ENCODE measurements at places on chromosomes 6 and 20. TPM values are rescaled to one million over a fixed set of nuclear protein-coding genes. Genes with fewer than 3 reads are reported as not detected.
A peak's percentile ranks its signal among the peaks of the same experiment; 100 is the strongest.

DUSP15 gene
- total RNA-seq, result 7.2 TPM

- peak; percentile 41 for DNase-seq
Measured at GRCh38 chr6:5085648-5086293, 630 bp downstream of the PPP1R3G start.

GRCh38 chr6:107698146-107698545 lies 126.0 kb downstream of the SCML4 start:
- no peak for DNase-seq

- DNase-seq, result no peak
Measured at GRCh38 chr6:38012573-38012972, 193.0 kb downstream of the ZFAND3 start.

DNA sequence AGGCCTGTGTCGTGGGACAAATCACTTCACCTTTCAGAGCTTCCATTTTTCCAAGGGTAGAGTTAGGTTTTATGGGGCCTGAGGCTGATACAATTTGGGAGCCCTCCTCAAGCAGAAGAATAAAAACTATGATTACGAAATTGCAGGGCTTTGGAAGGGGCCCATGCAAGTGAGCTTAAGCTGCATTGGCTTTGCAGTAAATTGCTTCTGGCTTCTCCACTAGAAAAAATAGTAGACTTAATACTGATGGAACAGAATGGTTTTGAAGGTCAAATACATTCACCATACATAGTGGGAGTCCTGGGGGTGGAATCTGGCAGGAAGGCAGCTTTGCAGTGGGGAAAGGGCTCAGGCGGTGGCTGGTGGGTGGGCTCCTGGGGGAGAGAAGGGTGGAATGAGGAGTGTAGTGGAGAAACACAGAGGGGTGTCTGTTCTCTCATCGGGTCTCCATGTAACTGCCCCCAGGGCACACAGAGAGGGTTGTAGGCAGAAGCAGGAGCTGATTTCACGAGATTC lies 55.9 kb upstream of the RNF24 start:
- no peak for DNase-seq

- DNase-seq, result no peak
Measured at GRCh38 chr20:47187450-47188195, 168.9 kb downstream of the ZMYND8 start.

GRCh38 chr20:11166712-11167111 lies 492.9 kb upstream of the JAG1 start:
- no peak for DNase-seq

SLC24A3 gene
- 1.0 TPM for total RNA-seq

DNA sequence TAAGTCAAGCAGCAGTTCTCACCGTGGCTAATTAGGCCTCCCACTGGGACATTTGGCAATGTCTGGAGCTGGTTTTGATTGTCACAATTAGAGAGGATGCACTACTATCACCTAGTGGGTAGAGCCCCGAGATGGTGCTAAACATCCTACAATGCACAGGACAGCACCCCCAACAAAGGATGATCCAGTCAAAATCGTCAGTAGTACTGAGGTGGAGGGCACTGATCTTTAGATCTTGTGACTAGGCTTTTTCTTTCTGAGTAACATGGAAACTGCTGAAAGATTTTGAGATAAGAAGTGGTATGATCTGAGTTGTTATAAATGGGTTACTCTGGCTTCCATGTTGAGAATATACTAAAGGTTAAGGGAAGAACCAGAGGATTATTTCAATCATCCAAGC lies 12.0 kb downstream of the UBD start:
- no peak for DNase-seq

- no peak for DNase-seq
Measured at GRCh38 chr6:138944412-138944811, 43.6 kb downstream of the REPS1 start.

- DNase-seq, result no peak
Measured at GRCh38 chr6:70376628-70377027, 36.7 kb upstream of the FAM135A start.

REV3L gene
- total RNA-seq, result 19.8 TPM

DNA sequence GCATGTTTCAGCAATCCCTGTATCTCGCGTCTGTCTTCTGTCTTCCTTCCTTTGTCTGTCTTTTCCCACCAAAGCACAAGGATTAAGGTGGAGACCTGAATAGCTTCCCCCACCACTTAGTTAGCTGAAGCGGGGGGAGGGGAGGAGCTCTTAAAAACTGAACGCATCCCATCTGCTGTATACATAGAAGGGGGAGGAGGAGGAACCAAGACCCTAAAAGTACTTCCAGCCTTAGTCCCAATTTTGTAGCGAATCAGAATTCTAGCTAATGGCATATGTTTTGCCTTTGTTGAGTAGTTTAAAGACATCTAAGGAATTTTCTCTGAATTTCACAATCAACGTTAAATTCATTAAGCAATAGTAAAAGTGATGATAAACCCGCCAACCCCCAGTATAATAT lies 47.9 kb downstream of the GNAS start:
- no peak for DNase-seq

Measured in right cardiac atrium (tissue), 5 donors.